ENCODE measurements at places on chromosomes 16 and 17.

DNA sequence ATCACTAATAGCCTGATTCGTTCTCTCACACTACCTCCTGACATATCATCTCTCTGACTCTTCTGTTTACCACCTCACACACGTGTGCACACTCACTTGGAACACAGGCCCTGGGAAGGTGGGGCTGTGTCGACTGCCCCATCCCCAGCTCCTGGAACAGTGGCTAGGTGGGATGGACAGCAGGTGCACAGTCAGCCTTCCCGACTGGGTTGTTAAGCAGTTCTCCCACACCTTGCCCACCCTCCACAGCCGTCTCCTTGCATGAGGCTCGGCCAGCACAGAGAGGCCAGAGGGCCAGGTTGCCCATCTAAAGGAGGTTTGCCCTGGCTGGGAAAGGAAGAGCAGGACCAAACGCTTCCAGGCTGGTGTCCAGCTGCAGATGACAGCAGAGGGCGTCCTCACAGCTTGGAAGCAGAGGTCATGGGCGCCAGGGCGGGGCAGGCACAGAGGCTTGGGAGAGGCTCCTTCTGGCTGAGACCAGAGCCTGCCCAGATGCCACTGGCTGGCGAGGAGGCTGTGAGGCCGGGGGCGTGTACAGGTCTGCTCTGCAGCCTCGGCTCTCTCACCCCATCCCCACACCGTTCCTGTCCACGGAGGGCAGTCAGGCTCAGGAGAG, 92.8 kb downstream of the AMFR start:
- peak; percentile 30 for DNase-seq

DNA sequence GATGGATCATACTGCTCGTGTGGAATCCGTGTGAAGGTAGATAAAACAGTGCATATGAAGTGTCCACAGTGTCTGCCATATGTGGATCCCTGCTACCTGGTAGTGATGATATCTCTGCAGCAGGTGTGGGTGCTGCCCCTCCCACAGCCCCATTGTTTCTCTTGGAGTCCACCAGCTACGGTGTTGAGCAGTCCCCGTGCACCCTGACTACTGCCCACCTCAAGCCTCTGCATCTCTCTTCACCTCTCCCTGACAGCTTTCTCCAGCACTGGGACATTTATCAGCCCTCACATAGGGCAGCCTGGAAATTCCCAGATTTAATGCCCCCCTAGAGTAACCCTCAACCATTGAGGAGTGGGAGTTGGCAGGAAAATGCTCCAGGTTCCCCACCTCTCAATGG, 244.7 kb downstream of the IRF8 start:
- DNase-seq: no peak

DNA sequence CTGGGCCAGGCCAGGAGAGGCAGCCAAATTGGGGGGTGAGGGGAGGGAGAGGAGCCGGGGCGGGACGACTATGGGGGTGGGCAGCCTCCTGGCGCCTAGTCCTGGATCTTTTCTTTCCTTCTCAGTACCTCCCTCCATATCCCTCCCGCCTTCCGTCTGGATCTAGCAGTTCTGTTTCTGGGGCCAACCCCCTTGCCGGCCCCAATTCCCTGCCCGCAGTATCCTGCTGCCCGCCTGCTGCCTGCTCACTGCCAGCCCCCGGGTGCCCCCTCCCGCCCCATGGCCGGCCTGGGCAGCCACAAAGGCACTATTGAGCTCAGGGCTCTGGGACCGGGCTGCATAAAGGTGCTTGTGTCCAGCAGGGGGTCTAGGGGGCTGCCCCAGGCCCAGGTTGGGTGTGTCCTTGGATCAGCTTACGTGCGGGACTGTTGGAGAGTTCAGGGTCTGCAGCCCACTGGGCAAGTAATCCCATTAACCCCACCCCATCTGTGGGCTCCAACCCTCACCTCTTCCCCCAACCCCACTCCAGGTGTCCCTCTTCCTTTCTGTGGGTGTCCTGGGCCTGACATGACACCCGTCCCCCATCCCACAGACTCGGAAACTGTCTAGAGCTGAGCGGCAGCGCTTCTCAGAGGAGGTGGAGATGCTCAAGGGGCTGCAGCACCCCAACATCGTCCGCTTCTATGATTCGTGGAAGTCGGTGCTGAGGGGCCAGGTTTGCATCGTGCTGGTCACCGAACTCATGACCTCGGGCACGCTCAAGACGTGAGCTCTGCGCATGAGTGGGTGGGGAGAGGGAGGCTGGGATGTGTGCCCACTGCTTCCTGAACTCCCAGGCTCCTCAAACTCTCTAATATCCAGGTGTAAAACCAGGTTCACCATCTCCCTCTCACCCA, 2.0 kb downstream of the WNK4 start:
- DNase-seq: no peak

DNA sequence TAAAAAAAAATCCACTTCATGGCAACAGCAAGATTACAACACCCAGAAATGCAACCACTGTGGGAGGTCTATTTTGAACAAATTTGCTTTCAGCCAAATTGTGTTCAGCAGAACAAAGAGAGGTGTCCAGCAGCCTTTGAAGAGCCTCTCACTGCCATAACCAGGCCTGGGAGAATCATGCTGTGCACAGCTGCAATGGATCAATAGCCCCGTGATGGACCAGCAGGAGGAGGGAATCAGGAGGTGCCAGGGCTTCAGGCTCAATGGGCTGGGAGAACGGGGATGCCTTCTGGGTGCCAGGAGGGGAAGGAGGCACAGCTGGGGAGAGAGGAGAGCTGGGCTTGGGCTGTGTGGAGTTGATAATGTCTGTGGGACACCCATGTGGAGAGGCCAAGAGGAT, 366.2 kb upstream of the EEF2KMT start:
- no peak for DNase-seq
